NCI-H774 (cell line): ENCODE measurements at places on chromosomes 7 and 10.

DNA sequence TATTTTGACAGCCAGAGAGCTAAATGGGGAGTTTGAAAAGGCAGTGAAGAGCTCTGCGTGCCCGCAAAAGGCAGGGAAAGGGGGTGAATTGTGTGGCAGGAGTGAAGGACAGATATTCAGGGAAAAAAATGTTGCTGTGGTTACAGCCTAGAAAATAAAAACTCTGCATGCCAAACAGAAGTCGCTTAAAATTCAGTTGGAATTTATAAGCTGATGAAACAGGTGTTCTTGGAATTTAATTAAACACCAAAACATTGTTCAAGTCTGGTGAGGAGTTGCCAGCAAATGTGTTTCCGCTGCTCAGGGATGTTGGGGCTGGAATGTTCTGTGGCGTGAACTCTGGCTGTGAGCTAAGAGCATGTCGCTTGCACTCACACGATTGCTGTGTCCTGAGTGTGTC is 169.3 kb downstream of the ADRA2A start:
- DNase-seq = no peak

DNA sequence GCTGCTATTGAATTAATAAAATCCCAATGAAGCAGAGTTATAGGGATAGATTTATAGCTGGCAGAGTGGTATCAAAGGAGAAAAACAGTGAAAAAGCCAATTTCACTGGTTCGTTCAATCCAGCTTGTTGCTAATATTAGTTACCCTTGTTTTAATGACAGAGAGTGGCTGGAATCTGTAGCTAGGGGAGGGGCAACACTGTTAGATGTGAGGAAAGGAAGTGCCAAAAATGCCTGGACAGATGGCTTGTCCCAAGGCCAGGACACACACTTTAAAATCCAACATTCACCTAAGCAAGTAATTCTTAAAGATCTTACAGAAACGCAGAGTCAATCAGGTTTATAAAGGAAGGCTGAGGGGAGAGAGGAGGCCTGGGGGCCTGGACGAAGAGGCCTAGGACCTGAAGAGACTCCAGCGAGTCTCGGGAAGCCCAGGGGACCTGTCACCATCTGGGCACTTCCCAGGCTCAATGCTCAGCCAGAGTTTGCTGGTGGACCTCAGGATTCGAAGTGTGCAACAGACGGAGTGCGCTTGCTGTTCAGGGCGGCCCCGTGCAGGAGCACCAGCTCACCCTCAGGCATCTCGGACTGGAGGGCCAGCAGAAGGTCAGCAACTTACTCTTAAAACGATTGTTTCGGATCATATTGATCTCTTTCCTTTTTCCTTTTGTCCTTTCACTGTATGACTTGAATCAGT is 36.7 kb downstream of the TMEM248 start:
- DNase-seq = no peak

GRCh38 chr10:92839191-92840085 is 8.9 kb upstream of the EXOC6 start:
- DNase-seq = no peak

GRCh38 chr7:131032786-131033185 is 294.9 kb upstream of the MKLN1 start:
- DNase-seq = no peak

GRCh38 chr10:15096661-15097010 is 519 bp upstream of the RPP38 start:
- DNase-seq = no peak

DNA sequence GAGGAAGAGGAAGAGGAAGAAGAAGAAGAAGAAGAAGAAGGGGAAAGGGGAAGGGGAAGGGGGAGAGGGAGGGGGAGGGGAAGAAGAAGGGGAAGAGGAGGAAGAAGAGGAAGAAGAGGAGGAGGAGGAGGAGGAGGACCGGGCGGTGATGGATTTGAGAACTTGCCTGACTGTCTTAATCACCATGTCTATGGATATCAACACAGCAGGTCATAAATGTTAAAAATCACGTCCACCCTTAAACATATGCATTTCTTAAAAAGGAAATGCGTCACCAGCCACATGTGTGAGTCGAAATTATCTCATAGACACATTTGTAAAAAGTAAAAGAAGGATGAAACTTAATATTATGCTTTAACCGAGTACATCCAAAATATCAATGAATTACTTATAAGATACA is 42.1 kb upstream of the INSIG1 start:
- DNase-seq = no peak

DNA sequence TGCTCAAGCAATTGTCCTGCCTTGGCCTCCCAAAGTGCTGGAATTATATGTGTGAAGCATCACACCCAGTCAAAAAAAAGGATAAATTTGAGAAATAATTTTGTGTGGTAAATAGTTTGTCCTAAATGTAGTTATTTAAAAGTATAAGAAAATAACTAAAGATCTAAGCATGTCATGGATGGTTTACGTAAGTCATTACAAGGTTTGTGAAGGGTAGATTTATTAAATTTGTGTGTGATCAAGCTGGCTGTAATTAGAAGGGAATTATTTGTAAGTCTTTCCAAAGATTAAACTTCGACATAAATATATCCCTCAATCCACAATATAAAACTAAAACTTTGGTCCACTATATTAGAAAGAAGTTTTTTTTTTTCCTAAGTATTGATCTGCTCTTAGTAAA is 28.6 kb downstream of the ORC5 start:
- DNase-seq = no peak

GRCh38 chr10:126452245-126452644 is 64.0 kb upstream of the ADAM12 start:
- DNase-seq = no peak

GRCh38 chr10:88064608-88065382 is 201.4 kb downstream of the PTEN start:
- DNase-seq = no peak

DNA sequence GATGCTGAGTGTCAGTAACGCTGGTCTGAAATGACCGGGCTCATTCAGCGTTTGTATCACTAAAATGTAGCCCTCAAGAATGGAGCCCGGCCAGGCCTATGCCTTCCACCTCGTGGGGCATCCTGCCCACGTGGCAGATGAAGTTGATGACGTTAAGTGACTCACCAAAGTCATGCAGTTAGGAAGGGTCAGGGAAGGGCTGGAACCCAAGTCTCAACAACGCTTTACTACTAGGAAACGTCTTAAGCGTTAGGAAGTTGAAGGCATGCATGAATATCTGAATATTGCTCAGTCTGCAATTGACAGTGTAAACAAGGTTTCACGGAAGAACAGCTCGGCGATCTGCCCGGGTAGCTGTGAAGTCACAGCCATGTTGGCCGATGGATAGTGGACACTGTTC is 14.0 kb upstream of the UBE3C start:
- no peak for DNase-seq

DNA sequence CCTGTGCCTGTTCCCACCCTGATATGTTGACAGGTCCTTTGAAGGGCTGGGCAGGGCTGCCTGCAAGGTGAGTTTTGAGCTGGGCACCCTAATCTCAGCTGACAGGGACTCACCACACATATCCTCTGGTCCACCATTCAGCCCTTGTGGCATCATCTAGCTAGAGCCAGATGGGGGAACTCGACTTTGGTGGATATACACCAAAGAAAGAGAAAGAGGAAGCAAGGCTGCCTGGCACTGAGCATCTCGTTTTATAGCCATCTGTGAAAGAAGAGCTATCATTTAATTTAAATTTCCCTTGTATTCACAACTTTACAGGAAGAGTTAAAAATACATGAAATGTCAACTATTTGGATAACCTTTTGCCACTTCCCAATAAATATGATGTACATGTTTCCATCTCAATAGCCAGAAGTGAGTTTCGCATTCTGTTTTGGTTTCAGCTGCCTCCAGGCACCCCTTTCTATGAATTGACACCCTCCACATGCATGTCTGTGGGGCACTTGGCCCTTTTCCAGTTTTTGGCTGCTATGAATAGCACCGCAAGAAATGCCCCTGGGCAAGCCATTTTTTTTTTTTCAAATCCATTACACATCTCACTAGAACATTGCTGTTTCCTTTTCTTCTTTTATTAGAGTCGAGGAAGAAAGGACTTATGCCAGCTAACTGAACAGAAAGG is 22.9 kb upstream of the GRB10 start:
- no peak for DNase-seq

DNA sequence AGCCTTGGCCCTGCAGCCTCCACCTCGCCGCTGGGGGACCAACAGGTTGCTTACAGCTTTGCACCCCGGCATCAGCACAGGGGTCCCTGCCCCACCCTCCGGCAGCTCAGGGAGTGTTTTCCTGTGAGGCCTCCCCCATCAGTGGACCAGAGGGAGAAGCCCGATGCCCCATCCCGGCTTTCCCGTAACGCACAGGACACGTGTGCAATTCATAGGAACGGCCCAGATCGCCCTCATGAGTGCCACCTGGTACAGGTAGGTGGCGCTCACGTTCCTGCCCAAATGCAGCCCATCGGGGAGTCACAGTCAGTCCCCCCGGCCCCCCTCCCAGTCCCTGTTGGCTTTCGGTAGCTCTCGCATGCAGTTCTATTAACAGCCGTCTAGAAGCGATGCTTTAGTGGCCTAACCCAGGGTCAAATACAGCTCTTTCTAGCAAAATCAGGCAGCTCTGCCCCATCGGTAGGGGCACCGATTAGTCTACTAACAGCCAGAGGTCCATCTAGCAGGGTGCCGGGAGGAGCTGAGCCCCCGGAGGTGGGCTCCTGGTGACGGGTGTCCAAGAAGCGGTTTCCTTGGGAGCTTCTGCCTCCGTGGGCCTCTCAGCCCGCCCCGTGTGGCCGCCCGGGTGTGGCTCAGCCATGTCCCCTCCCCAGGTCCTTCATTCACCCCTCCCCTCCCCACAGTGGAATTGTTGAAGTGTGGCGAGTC is 48.4 kb upstream of the GTF2IRD1 start:
- peak; percentile 29 for DNase-seq

GRCh38 chr10:10938676-10939075 is 79.0 kb upstream of the CELF2 start:
- DNase-seq = no peak

DNA sequence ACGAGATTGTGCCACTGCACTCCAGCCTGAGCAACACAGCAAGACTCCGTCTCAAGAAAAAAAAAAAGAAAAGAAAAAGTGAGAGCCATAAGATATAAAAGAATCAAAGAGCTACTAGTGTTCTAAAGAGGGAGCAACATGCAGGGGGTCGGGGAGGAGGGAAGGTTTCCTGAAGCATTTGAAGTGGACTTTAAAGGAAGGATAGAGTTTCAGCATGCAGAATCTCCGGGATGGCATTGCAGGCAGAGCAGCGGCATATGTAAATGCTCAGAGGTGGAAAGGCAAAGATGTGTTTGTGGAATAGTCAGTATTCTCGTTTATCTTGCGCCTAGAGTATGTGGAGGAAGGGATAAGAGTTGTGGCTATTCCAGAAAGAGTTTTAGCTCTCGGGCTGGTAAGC is 447.6 kb upstream of the NFE2L3 start:
- no peak for DNase-seq

DNA sequence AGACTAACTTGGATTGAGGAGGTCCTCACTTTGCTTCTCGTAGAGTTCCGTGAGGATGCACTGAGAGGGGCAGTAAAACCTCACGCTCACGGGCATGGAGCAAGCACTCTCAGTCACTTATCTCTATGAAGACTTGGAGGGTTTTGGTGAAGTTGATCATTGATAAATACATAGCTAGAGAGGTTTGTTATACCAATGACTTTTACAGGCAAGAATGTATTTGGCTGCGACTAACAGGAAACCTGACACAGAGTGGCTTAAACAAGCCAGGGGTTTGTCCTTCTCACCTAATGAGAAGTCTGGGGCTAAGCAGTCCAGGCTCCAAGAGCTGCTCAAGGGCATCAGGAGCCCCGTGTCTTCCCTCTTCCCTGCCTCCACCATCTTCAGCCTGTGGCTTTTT is 6.1 kb downstream of the BICC1 start:
- DNase-seq = no peak

- no peak for DNase-seq
These were observed 91.4 kb downstream of the LRRTM3 start for GRCh38 chr10:67017218-67017617.

- no peak for DNase-seq
These were observed 379.7 kb upstream of the ZMIZ1 start for GRCh38 chr10:78688901-78689583.

DNA sequence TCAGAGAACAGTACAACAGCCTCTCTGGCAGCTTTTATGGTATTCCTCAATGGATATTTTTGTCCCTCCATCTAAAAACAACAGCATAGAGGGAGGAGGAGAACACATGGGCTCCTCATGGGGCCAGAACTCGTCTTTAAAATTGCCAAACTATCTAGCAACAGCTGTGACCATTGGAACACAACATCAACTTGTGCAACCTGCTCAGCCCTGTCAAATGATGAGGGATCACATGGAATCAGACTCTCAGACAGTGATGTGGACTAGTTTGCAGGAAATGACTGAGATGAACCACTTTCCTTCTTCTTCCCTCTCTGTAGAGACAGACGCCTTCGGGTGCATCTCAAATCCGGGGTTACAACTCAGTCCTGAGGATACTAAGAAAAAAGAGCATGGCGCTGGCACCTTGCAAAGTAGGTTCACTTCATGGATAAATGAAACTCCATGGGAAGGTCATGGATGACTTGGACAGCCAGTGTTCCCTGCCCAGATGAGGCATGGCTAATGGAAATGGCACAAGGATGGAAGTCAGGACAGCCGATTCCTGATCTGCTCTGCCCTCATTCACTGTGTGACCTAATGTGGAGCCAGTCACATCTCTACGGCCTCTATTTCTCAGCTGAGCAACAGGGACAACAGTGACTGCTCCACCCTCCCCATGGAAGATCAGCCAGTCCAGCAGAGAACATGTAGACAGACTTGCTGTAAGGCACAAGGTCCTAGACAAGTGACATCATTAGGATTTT is 24.6 kb upstream of the DGKI start:
- no peak for DNase-seq

GRCh38 chr7:42198974-42199668 is 37.9 kb downstream of the GLI3 start:
- DNase-seq = no peak

GRCh38 chr10:88659725-88660597 is 4.3 kb upstream of the LIPF start:
- no peak for DNase-seq

DNA sequence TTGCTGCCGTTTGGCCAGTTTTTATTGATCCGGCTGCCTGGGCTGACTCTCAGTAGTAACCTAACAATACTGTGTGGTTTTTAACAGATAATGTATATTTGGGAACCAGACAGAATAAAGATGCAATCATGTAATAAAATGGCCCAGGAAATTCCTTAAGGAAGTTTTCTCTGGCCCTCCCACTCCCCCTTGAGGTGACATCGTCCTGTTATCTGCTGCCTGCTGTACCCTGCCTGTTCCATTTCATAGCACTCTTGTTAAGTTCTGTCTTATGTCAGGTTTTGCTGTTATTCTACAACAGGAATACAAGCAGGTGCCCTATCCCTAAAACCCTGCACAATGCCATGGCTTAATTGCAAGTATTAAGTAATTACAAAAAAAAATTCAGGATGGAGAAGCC is 12.5 kb downstream of the ITGB8 start:
- no peak for DNase-seq

GRCh38 chr10:120789303-120790203 is 61.6 kb upstream of the WDR11 start:
- no peak for DNase-seq

- DNase-seq = no peak
These were observed 24.6 kb upstream of the FOXL3 start for GRCh38 chr7:265192-265997.

- DNase-seq = no peak
These were observed 507 bp downstream of the PDZD8 start for GRCh38 chr10:117374506-117375359.
